Left lung (tissue), 14 donors: ENCODE measurements at places on chromosomes 3 and 15. TPM values are rescaled to one million over a fixed set of nuclear protein-coding genes. Genes with fewer than 3 reads are reported as not detected.
A peak's percentile ranks its signal among the peaks of the same experiment; 100 is the strongest.

Gene CHRM5
- polyA plus RNA-seq = 0.23 TPM

Gene SNRK
- polyA plus RNA-seq = 68.8 TPM

Gene PPCDC
- polyA plus RNA-seq = 9.4 TPM

Gene COPG1
- polyA plus RNA-seq = 172 TPM

GRCh38 chr3:50345586-50346234 is at the start of gene ZMYND10:
ZMYND10 (minus strand) TSS chr3:50345732; CDS start chr3:50345579, 153 bp downstream.
- H3K4me3 ChIP-seq = peak within 1 kb of the TSS; percentile 37
- no peaks in the 10 kb centered on the region for H3K36me3 ChIP-seq
- H3K27ac ChIP-seq = no peak within 1 kb of the TSS
- peaks cover 27% of the 10 kb centered on the region for H3K4me1 ChIP-seq
- peak; percentile 69 for DNase-seq

DNA sequence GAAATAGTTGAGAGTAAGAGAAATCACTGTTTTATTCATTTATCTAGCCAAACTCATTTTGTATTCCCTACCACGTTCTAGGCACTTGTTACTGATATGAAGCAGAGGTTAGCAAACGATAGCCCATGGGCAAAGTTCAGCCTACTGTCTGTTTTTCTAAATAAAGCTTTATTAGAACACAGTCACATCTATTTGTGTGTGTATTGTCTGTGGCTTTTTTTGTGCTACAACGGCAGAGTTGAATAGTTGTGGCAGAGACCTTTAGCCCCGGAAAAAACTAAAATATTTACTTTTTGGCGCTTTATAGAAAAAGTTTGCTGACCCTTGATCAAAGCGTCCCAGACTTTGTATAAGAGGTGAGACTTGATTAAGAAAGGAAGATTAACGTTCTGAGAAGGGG is 289.1 kb upstream of the CFAP20DC start:
- no peak for DNase-seq
- peaks cover 8% of the 10 kb centered on the region for H3K4me1 ChIP-seq
- H3K4me3 ChIP-seq = no peak overlapping the region

DNA sequence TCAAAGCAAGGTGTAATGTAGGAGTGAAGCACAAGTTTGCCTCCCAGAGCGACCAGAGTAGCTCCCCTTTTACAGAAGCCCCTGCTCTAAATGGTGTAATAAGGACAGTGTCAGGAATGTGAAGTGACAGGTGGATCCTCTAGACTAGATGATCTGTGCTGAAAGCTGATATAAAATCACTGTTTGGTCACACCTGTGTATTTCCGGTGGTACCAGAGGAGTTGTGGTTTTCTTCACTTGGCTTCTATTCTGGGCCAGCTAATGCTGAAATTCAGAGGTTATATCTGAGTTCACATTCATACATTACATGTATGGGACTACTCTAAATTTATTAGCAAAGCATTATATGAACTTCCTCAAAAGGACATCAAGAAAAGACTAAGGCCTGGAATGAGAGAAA is 117.4 kb downstream of the IL1RAP start:
- H3K27me3 ChIP-seq = no peaks in the 10 kb centered on the region
- no peak overlapping the region for H3K27ac ChIP-seq
- peaks cover 29% of the 10 kb centered on the region for H3K36me3 ChIP-seq
- no peak overlapping the region for H3K4me3 ChIP-seq
- H3K4me1 ChIP-seq = no peaks in the 10 kb centered on the region

DNA sequence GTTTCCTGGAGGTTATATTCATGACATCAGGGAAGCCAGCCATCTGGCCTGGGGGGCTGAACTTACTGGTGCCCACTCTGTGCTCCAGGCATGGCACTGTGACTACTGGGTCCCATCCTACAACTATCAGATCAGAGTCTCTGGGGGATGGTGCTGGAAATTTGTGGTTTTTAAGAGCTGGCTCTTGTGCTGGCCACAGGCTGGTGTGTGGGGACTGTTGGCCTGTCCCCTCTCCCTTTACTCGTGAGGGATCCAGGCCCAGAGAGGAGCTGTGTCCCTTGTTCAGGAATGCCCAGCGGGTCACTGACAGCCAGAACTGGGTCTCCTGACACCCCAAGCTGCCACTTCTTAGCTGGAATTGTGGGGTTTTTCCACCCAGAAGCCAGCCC is 44.5 kb upstream of the SEC22A start:
- H3K4me3 ChIP-seq = no peak overlapping the region
- peaks cover 94% of the 10 kb centered on the region for H3K36me3 ChIP-seq
- H3K27ac ChIP-seq = no peak overlapping the region
